ENCODE measurements at places on chromosomes 13 and 19.

GRCh38 chr13:90654970-90655369, 692.5 kb upstream of the MIR17HG start:
- DNase-seq, result no peak

DNA sequence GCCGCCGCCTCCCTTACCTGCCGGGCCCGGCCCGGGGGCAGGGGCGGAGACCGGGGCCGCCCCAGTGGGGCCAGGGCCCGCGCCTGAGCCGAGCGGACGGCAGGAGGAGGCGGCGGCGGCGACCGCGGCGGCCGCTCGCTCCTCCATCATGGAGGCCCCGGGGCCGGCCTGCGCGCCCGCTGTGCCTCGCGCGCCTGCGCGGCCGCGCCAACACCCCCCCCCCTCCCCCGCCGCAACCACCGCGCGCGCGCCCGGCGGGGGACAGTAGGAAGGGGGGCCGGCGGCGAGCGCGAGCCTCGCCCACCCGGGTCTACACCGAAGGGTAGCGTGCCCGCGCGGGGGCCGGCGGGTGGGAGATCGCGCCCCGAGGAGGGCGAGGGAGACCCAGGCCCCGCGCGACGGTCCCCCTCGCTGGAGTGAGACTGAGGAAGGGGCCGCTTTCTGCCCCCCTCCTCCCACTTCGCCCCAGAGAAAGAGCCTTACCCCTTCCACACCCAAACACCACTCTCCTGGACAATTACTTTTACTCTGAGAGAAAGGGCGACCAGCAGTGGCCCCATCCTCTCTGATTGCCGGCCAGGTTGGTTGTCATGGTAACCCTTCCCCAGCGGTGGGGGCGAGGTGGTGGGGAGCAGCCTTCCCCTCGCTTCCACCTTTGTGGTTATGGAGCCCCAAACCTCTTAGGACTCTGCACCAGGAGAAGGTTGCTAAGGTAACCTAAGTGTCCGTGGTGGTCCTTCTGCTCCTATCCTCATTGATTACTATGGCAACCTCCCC, at the start of gene STRN4:
STRN4 (minus strand) TSS at position 170 of the 777 bp plus-strand sequence; CDS start at position 150, 20 bp downstream.
- DNase-seq, result peak; percentile 52

DNA sequence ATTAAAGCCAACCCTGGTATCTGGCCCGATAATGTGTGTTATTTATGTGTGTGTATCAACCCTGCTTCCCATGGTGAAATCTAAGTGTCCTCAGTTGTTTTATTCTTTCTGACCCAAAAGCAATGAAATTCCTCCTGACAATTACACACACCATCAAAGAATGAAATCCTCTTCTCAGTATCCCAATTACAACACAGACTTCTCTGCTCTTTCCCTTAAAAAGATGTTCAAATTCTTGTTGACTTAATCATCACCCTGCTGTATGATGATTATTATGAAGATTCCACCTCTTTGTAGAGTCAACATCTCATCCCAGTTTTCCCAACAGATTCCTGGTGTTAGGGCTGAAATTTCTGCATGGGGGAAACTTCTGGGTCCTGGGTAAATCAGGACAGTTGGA, 8.9 kb upstream of the TRPC4 start:
- DNase-seq, result no peak

DNA sequence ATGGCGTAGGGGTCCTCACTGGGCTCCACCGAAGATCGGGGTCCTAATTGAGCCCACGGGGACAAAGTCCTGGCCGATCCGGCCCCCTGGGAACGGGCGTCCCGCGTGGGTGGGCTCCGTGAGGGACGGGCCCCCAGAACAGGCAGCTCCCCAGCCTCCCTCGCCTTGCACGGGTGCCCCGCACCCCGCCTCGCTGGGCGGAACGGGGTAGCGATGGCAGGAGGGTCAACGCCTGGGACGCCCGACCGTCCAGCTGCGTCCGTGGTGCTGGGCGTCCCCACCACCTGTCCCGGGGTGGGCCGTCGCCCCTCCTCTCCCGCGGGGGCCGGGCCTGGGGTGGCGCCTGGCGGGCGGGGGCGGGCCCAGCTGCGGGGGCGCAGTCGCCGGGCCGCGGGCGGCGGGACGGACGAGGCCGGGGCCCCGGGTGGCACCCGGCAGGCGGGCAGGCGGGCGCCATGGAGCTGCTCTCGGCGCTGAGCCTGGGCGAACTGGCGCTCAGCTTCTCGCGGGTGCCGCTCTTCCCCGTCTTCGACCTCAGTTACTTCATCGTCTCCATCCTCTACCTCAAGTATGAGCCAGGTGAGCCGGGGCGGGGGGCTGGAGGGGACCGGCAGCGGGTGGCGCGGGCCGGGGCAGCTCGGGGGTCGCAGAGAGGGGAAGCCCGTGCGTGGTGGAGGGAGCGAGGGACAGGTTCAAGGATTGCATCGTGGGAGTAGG, at the start of gene TMEM38A:
TMEM38A (plus strand) TSS at position 377 of the 717 bp plus-strand sequence; CDS start at position 456, 79 bp downstream.
- peak; percentile 52 for DNase-seq

- no peak for DNase-seq
These were observed 11.7 kb upstream of the MTIF3 start for GRCh38 chr13:27461940-27462584.

DNA sequence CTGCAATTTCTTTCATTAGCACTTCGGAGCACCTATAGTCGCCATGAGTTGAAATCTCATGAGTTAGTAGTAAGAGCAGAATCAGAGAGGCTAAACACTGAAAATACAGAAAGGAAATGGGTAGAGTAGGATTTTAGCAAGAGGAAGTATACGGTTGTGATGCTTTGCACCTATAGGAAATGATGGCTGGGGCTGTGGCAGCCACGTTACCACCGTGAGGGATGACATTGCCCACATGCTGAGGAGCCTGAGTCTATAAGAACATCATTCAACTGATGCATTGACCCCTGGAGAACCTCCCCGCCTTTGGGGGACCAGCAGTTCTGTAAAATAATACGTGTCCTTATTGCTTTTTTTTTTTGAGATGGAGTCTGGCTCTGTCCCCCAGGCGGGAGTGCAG, 20.4 kb downstream of the FAM187B start:
- DNase-seq, result no peak

DNA sequence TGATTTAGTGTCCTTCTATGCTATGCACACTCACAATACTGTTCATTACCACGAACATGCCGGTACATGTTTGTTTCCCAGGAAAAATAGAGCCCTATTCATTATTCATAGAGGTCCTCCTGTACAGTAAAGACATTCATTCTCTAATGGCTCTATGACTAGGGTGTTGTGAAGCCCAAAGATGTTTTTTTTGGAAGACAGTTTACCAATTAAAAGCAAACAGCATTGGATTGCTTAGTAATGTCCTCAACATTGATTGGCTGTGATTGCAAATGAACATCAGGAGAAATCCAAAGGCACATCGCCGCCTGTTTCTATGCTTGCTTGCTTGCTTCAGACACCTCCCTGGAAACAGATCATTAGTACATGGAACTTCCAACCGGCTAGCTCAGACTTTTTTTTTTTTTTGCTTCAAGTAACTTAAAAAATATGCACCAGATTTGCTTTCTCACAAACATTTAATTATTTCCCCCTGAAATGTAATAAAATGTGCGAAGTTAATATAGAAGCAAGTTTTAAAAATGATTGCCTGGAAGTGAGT, 8.8 kb upstream of the GPC6 start:
- DNase-seq, result no peak

DNA sequence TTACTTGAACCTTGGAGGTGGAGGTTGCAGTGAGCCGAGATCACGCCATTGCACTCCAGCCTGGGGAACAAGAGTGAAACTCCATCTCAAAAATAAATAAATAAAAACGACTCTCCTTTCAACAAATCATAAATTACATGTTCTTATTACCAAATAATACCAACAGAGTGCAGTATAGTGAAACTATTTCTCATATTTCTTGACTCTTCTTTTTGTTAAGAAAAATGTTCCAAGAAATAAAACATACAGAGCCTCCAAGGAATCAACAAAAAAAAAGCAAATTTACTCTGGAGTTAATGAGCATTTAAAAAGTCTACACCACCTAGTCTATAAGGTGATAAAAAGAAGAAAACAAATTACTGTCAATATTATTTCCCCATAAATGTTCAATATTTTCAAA, 188.8 kb downstream of the KLF12 start:
- no peak for DNase-seq

- peak; percentile 71 for DNase-seq
These were observed 242.2 kb upstream of the EDNRB start for GRCh38 chr13:78160793-78161192.

GRCh38 chr19:56566904-56567273, 379 bp upstream of the ZNF470 start:
- no peak for DNase-seq

DNA sequence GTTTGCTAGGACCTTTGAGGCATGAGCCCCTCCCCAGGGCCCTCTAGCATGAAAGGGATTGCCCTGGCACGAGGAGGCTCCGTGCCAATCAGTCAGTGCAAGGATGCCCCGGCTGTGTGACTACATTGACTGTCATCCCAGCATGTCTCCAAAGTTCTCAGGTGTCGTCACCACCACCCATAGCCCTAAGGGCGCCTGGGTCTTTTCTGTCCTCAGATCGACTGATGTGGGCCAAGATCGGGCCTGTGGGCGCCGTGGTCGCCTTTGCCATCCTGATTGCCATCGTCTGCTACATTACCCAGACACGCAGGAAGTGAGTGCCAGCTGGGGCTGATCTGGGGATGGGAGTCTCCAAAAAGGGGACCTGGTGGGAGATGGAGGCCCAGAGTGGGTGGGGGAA, 18.4 kb downstream of the MAG start:
- no peak for DNase-seq

DNA sequence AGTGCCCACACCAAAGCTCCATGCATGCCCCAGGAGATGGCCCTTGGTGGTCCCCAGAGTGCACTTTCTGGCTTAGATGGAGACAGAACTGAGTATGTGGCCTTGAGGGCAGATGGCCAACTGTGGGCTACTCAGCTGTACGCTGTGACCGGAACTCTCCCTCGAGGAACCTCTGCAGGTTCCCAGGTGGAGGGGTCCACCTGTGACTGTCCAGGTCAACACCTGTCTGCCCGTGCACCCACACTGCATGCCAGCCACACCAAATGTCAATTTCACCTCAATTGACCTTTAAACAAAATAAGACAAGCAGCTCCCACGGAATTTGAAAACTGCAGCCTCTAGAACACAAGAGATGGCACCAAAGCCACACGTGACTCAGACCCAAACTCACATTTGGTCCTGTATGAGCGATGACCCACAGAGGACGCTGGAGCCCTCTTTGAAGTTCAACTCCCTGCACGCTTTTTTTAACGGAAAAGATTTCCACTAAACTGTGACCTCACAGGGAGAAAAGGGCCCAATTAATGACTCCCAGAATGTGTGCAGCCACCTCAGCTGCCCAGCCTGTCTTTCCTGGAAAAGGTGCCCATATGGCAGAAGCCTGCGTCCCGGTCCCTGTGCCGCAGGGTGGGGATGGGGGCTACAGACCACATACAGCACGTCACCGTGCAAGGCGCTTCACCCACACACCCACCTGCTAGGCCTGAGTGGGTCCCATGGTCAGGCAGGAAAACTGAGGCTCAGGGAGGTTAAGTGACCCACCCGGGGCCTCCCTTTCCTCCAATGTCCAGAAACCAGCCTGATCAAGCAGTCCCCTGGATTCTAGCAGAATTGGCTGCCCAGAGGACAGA, 47.7 kb downstream of the KLF2 start:
- DNase-seq, result no peak

- no peak for DNase-seq
These were observed 1.6 kb upstream of the RAP2A start for GRCh38 chr13:97432232-97432916.

GRCh38 chr13:52371736-52372247, 34.2 kb downstream of the THSD1 start:
- peak; percentile 75 for DNase-seq

DNA sequence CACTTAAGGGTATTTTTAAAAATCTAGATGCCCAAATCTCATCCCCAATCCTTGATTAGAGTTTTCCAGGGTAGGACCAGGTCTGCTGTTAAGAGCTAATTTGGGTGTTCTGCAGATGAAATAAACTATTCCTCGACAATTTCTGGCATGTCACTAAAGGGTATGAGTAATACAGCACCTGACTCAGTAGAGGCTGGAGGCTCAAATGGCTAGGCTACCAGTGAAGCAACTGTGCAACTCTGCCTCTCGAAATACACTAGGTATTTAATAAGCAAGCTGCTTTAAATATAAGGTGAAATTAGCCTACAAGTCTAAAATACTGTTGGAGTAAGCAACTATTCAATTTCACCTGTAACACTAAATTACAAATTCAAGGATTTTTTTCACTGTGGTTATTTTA, 1.5 kb downstream of the RNF6 start:
- peak; percentile 64 for DNase-seq

DNA sequence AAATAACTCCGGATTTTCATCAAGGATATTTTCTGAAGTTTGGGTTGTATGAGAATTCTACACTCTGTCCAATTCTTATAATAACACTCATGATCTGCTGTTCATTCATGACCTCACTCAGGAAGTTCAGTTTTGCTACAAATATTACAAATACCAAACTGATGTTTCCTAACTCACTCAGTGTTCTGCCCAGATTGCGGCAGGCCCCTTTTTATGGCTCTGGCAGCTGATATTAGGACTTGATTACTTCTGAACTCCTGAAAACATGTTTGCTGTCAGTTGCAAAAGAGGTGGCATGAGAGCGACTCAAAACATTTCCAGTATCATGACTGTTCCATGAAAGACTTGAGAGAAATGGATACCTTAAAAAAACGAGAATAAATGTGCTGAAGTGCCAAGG, 188.0 kb downstream of the RGCC start:
- DNase-seq, result peak; percentile 52

- DNase-seq, result no peak
These were observed 2651.1 kb upstream of the PCDH20 start for GRCh38 chr13:64066711-64067110.

GRCh38 chr19:34667349-34668076, 9.4 kb downstream of the SCGB2B2 start:
- DNase-seq, result peak; percentile 24

- no peak for DNase-seq
These were observed 48.4 kb downstream of the ZNRF4 start for GRCh38 chr19:5503598-5503997.

- no peak for DNase-seq
These were observed 517.2 kb upstream of the SPRY2 start for GRCh38 chr13:80858131-80858530.

DNA sequence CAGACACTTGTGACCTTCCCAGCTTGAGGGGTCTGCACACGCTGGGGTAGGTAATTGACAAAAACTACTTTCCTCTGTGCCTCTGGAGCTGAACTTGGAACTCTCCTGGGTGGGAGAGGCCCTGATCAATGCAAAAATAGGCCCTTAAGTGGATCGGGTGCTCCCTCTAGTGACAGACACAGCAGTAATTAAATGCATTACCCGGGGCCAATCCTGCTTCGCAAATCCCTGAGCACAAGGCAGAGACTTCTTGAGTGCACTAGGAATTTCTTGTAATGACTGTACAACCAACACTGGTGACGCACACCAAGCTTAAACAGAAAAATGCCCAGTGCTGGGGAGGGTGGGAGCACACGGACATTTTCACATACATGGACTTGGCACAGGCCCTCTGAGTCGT, 10.6 kb upstream of the UBE2S start:
- DNase-seq, result peak; percentile 83

DNA sequence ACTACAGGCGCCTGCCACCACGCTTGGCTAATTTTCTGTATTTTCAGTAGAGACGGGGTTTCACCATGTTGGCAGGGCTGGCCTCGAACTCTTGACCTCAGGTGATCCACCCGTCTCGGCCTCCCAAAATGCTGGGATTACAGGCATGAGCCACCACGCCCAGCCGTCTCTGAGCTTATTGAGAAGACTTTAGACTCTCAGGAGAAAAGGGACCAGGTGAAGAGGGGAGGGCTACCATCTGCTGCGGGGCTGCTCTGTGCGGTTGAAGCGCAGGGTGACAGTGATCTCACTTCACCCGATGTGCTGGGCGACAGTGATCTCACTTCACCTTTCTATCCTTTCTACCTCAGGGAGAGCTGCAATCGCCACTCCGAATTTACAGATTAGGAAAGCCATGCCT, 25.3 kb downstream of the PDCD5 start:
- no peak for DNase-seq

- DNase-seq, result no peak
These were observed 5.3 kb downstream of the SAMD4B start for GRCh38 chr19:39347332-39348164.

Data from kidney tubule cell (primary cell).